ENCODE measurements at places on chromosomes 16 and 17. TPM values are rescaled to one million over a fixed set of nuclear protein-coding genes. Genes with fewer than 3 reads are reported as not detected.

GRCh38 chr17:72440961-72441360 lies 320.1 kb downstream of the SOX9 start:
- no peak for DNase-seq

DNA sequence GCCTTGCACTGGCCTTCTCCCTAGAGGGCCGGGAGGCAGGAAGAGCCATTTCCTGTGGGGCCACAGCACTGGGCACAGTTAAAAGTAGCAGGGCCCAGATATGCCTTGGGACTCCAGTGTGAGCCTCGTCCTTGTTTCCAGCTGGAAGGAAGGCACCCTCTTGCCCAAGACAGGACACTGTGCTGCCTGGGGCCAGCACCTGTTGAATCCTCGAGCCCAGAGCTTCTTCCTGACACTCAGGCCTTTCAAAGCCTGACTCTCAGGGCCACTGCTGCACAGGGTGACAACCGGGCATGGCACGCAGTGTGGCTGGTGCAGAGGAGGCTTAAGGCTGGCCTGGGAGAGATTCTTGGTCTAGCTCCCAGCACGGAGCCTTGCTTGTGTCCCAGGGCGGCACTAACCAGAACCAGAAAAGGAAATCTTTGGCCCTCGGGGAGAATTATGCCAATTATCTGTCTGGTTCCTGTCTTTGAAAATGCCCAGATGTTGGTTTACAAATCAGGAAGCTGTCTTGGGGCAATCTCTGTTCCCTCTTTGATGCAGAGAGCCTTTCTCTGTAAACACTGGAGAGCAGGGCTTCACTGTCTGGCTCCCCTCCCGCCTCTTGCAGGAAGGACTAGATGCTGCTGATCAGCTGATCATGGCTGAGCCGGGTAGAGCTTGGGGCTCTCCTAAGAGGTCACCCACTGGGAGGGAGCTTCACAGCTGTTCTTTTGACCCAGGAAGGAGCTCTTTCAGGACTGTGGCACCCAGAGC lies 11.1 kb downstream of the LDHD start:
- no peak for DNase-seq

- no peak for DNase-seq
Observed at GRCh38 chr17:313911-314613, 38.5 kb downstream of the RPH3AL start.

- no peak for DNase-seq
Observed at GRCh38 chr17:65278050-65278819, 141.1 kb downstream of the RGS9 start.

ZPBP2 gene
- not detected for total RNA-seq
